ENCODE measurements at places on chromosomes 13 and 19. TPM values are rescaled to one million over a fixed set of nuclear protein-coding genes. Genes with fewer than 3 reads are reported as not detected.

PTGIR gene
- 0.46 TPM for total RNA-seq

ZC3H4 gene
- 71.4 TPM for total RNA-seq

OR7A5 gene
- not detected for total RNA-seq

- peaks cover 5% of the 10 kb centered on the region for H3K4me1 ChIP-seq
- no peak within 1 kb of the TSS for H3K27ac ChIP-seq
- DNase-seq, result no peak
- H3K4me3 ChIP-seq, result peak within 1 kb of the TSS; percentile 76
- peaks cover 53% of the 10 kb centered on the region for H3K27me3 ChIP-seq
- no peaks in the 10 kb centered on the region for H3K36me3 ChIP-seq
These were observed at the start of gene GRIN3B for GRCh38 chr19:1000095-1000494. TSS of gene GRIN3B (plus strand) at chr19:1000419. CDS start at chr19:1000438, 19 bp downstream.

- no peaks in the 10 kb centered on the region for H3K36me3 ChIP-seq
- H3K4me3 ChIP-seq, result no peak overlapping the region
- DNase-seq, result no peak
- peaks cover 9% of the 10 kb centered on the region for H3K4me1 ChIP-seq
- H3K27ac ChIP-seq, result no peak overlapping the region
These were observed 31.9 kb upstream of the CCNE1 start for GRCh38 chr19:29779921-29780320.

- no peak for DNase-seq
- no peaks in the 10 kb centered on the region for H3K27me3 ChIP-seq
- no peaks in the 10 kb centered on the region for H3K4me1 ChIP-seq
- H3K36me3 ChIP-seq, result no peaks in the 10 kb centered on the region
- H3K27ac ChIP-seq, result no peak overlapping the region
- no peak overlapping the region for H3K4me3 ChIP-seq
These were observed 152.1 kb downstream of the POSTN start for GRCh38 chr13:37446503-37446902.

- H3K36me3 ChIP-seq, result no peaks in the 10 kb centered on the region
- H3K27ac ChIP-seq, result no peak overlapping the region
- H3K4me1 ChIP-seq, result peaks cover 5% of the 10 kb centered on the region
- no peak for DNase-seq
These were observed 779.9 kb upstream of the ARGLU1 start for GRCh38 chr13:107347641-107348369.

DNA sequence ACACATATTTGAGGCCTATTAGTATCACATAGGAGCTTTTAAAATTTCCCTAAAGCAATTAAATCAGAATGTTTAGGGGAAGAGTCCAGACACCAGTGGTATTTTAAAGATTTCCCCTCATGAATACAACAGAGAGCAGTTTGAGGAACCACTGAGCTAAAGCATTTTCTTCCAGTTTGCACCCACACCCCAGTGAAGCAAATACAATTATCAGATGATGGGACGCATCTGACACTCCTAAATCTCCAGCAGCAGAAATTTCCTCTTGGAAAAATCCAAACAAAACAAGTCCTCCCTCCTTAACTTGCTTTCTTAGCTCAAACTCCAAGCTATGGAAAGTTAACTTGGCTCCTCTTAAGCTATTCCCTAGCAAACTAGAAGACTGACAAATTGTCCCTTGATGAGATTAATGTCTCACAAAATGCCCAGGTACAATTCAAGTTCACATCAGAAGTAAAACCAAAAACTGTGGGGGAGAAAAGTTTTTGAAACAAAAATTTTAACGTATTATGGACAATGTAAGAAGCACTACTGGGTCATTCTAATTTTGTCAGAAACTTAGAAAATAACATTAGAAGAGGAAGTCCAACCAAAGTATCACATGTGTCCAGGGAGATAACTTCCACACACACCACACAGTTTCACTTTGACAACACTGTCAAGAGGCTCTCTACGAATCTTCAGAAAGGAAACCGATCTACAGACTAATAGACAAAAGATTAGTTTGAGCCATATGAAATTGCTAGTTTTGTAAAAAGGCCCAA is 74.1 kb downstream of the ABCC4 start:
- H3K4me1 ChIP-seq, result peaks cover 11% of the 10 kb centered on the region
- H3K4me3 ChIP-seq, result no peak overlapping the region
- H3K27ac ChIP-seq, result no peak overlapping the region
- no peaks in the 10 kb centered on the region for H3K36me3 ChIP-seq
- DNase-seq, result no peak
- no peaks in the 10 kb centered on the region for H3K27me3 ChIP-seq

DNA sequence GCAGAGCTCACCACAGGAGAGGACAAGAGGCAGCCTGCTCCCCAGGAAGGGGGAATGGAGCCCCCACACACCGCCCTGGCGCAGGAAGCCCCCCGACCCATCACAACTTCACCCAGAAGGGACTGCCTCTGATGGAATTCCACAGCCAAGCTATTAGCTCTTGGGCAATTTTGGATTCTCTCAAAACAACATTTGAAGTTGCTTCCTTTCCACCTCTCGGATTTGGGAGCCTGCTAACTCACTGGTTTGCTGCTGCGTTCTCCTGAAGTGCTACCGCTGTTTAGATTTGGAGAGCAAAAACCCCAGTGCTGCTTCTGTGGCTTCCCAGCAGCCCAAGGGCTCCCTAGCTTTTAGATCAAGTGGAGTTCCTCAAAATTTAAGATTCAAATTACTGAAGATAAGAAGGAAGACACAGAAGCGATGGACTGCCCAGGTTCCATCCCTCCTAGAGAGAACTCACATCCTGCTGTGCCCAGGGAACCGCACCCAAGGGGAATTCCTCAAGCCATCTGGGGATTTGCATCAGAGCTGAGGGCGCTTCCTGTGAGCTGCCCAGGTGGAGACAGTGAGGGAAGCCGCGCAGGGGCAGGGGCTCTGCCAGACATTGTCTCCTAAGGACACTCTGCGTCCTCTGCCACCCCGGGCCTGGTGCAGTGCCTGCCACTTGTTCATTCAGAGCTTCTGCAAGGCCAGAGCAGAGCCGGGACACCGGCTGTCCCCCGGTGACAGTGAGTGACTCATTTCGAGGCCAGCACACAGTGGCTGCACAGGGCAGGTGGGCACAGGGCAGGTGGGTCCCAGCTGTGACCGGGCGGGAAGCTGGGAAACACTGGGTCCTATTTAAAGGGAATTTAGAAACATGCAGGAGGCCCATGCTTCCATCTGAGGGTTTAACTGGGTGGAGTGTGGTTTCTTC is 45.5 kb downstream of the COL4A1 start:
- H3K4me3 ChIP-seq, result no peak overlapping the region
- H3K27me3 ChIP-seq, result no peaks in the 10 kb centered on the region
- H3K27ac ChIP-seq, result no peak overlapping the region
- DNase-seq, result no peak
- H3K4me1 ChIP-seq, result peaks cover 22% of the 10 kb centered on the region

GRCh38 chr19:58551577-58552471 is 3.1 kb downstream of the CHMP2A start:
- H3K27me3 ChIP-seq, result no peaks in the 10 kb centered on the region
- peaks cover 21% of the 10 kb centered on the region for H3K4me1 ChIP-seq
- no peak overlapping the region for H3K4me3 ChIP-seq

- no peak overlapping the region for H3K27ac ChIP-seq
- peaks cover 5% of the 10 kb centered on the region for H3K4me1 ChIP-seq
- no peaks in the 10 kb centered on the region for H3K36me3 ChIP-seq
- DNase-seq, result no peak
- no peak overlapping the region for H3K4me3 ChIP-seq
These were observed 26.8 kb upstream of the ALOX5AP start for GRCh38 chr13:30708541-30708940.

- H3K27me3 ChIP-seq, result peaks cover 15% of the 10 kb centered on the region
- peak overlapping the region; percentile 88 for H3K27ac ChIP-seq
- H3K4me1 ChIP-seq, result peaks cover 19% of the 10 kb centered on the region
- DNase-seq, result no peak
These were observed 112.3 kb downstream of the GADD45B start for GRCh38 chr19:2588081-2588777.

DNA sequence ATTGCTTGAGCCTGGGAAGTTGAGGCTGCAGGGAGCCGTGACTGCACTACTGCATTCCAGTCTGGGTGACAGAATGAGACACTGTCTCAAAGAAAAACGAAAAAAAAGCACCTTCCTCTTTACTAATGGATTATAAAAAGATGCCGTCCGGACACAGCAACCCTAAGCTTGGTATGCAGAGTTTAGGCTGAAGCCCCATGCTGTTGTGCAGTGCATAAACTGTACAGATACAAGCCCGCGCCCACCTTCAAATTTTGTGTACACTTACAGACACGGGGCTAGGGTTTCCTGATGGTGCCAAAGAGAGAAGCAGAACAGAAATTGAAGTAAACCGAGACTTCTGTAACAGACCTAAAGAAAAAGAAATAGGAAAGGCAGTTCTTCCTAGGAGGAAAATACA is 9.0 kb downstream of the LPAR6 start:
- no peaks in the 10 kb centered on the region for H3K27me3 ChIP-seq
- H3K27ac ChIP-seq, result peak overlapping the region; percentile 27
- DNase-seq, result no peak
- no peak overlapping the region for H3K4me3 ChIP-seq

- no peak for DNase-seq
- no peak overlapping the region for H3K27ac ChIP-seq
- H3K4me3 ChIP-seq, result no peak overlapping the region
- no peaks in the 10 kb centered on the region for H3K27me3 ChIP-seq
- no peaks in the 10 kb centered on the region for H3K36me3 ChIP-seq
These were observed 1167.8 kb upstream of the PCDH20 start for GRCh38 chr13:62583466-62583865.

- DNase-seq, result no peak
- peaks cover 10% of the 10 kb centered on the region for H3K27me3 ChIP-seq
- H3K36me3 ChIP-seq, result no peaks in the 10 kb centered on the region
- H3K4me3 ChIP-seq, result no peak overlapping the region
- H3K4me1 ChIP-seq, result no peaks in the 10 kb centered on the region
- no peak overlapping the region for H3K27ac ChIP-seq
These were observed 133.9 kb downstream of the AKAP11 start for GRCh38 chr13:42405665-42406390.

DNA sequence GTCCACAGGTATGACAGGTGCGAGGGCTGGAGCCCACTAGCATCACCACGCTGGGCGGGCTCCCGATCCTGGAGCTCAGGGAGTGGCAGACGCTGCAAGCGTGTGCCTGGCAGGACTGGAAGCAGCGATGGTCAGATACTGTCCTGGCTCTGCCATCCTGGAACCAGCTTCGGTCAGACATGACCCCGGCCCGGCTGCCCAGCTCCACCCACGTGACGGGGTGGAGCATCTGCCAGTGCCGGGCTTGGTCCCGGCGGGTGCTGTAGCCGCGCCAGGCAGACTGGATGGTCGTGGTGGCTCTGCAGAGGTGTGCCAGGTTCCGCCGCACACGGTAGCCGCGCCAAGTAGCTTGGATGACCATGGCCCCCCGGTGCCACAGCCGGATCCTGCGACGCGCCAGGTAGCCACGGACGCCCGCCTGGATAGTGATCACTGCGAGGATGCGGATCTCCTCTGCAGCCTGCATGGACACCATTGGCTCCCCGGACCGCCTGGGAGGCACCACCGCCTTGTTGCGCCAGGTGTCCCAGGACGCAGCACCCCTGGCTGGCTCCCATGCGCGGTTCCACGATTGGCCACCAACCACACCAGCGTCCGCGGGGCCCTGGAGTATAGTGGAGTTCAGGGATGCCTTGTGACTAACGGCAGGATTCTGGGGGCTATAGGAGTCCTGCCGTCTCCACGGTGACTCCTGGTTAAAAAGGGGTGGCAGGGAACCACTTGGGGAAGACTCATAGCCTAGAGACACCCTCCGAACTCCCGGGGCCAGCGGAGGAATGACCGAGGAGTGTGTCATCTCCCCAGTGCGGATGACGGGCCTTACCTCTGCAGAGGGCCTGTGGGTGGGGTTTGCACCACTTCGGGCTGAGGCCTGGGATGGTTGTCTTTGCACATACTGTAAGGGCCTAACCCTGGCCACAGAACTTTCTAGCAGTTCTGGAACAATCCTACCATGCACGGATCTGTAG is 16.5 kb downstream of the IQCN start:
- no peaks in the 10 kb centered on the region for H3K4me1 ChIP-seq
- peaks cover 22% of the 10 kb centered on the region for H3K27me3 ChIP-seq
- no peak for DNase-seq

- H3K4me3 ChIP-seq, result no peak overlapping the region
- H3K27me3 ChIP-seq, result no peaks in the 10 kb centered on the region
- H3K36me3 ChIP-seq, result no peaks in the 10 kb centered on the region
These were observed 30.9 kb downstream of the ENOX1 start for GRCh38 chr13:43755844-43756243.

All from type B pancreatic cell (in vitro differentiated cells).